Activated CD8-positive, alpha-beta memory T cell treated with anti-CD3 and anti-CD28 coated beads, Interleukin-2, amount 10 ng/mL, durations not matched to agents 7 days and 5 days (primary cell): ENCODE measurements at places on chromosomes 16 and 17. TPM values are rescaled to one million over a fixed set of nuclear protein-coding genes. Genes with fewer than 3 reads are reported as not detected.

TNP2 gene
- total RNA-seq, result not detected

DNA sequence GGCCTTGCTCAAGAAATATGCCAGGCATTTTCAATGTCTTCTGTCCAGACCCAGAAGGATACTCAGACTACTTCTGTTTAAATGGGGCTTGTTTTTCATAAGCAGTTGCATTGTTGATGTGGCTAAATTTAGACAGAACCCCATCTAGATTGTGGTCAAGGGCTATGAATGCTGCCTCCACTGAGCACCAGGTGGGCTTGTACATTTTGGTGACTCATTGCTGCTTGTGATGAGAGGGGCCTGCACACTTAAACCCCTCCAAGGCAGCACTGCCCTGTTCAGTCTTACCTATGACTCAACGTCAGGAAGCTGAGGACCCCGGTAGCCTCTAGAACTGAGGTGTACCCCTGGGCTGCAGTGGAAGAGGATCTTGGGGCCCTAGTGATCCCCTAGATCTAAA, 144.0 kb downstream of the PRKCA start:
- no peak overlapping the region for H3K27ac ChIP-seq
- peaks cover 7% of the 10 kb centered on the region for H3K4me1 ChIP-seq
- H3K36me3 ChIP-seq, result peaks cover 40% of the 10 kb centered on the region
- no peaks in the 10 kb centered on the region for H3K27me3 ChIP-seq

- peaks cover 5% of the 10 kb centered on the region for H3K36me3 ChIP-seq
- H3K4me1 ChIP-seq, result peaks cover 17% of the 10 kb centered on the region
- H3K27me3 ChIP-seq, result peaks cover 29% of the 10 kb centered on the region
- H3K27ac ChIP-seq, result no peak overlapping the region
- H3K4me3 ChIP-seq, result no peak overlapping the region
These were observed 20.4 kb upstream of the MPHOSPH6 start for GRCh38 chr16:82190386-82190785.

DNA sequence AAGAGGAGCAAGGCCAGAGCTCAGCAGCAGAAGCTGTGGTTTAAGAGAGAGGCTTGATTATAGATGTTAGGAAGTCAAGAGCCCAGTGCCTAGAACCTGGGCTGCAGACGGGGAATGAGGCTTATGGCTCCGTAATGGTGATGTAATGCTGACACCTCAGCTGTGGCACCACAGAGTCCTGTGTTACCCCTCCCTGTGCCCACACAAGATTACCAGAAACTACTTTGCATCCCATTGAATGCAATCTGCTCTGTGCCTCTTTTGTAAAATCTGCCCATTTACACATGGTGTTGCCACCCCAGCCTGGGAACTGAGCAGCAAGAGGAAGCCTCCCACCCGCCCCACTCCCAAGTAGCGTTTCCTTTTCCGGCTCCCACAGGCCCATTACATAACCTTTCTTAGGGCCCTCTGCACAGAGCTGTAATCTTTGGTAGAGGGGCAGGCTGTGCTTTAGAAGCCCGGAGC, 57.0 kb downstream of the PITPNC1 start:
- peak overlapping the region; percentile 73 for H3K27ac ChIP-seq
- peak; percentile 65 for DNase-seq
- H3K36me3 ChIP-seq, result peaks cover 11% of the 10 kb centered on the region

ACE gene
- total RNA-seq, result 2.2 TPM

TRPV2 gene
- 129 TPM for total RNA-seq

GRCh38 chr16:12310286-12310685, 333.8 kb downstream of the SNX29 start:
- no peak for DNase-seq
- no peaks in the 10 kb centered on the region for H3K4me1 ChIP-seq
- H3K27ac ChIP-seq, result no peak overlapping the region
- no peaks in the 10 kb centered on the region for H3K36me3 ChIP-seq
- no peak overlapping the region for H3K4me3 ChIP-seq
- H3K27me3 ChIP-seq, result no peaks in the 10 kb centered on the region

DNA sequence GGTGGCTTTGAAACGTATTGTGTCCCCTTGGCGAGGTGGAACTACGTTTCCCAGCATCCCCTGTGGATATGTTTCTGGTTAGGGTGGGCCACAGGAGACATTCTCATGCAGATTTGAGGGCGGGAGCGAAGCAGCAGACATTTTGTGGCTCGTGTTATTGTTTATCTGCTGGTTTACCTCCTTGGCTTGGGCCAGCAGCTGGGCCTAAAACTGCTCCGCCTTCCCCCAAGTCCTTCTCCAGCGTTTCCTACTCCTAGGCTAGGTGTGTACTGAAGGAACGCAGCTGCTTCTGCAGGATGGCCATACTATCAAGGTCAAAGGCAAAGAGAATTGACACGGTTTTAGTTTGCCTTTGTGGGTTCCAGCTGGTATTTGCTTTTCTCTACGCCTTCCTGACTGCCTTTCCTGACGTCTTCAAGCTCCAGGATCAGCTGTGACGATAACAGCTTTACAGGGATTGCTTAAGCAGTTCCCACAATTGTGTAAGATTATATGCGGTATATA, 17.2 kb upstream of the WSB1 start:
- no peak overlapping the region for H3K4me3 ChIP-seq
- no peaks in the 10 kb centered on the region for H3K4me1 ChIP-seq
- DNase-seq, result no peak
- H3K27me3 ChIP-seq, result peaks cover 3% of the 10 kb centered on the region
- H3K36me3 ChIP-seq, result no peaks in the 10 kb centered on the region

- H3K4me1 ChIP-seq, result no peaks in the 10 kb centered on the region
- DNase-seq, result no peak
- H3K4me3 ChIP-seq, result no peak overlapping the region
- no peaks in the 10 kb centered on the region for H3K36me3 ChIP-seq
- no peaks in the 10 kb centered on the region for H3K27me3 ChIP-seq
These were observed 79.9 kb downstream of the WNT3 start for GRCh38 chr17:46738544-46738943.

GRCh38 chr17:59332749-59333377, 1.4 kb downstream of the YPEL2 start:
- H3K27me3 ChIP-seq, result no peaks in the 10 kb centered on the region
- no peaks in the 10 kb centered on the region for H3K36me3 ChIP-seq
- peak overlapping the region; percentile 85 for H3K4me3 ChIP-seq
- peaks cover 43% of the 10 kb centered on the region for H3K4me1 ChIP-seq
- H3K27ac ChIP-seq, result peak overlapping the region; percentile 82
- no peak for DNase-seq

DNA sequence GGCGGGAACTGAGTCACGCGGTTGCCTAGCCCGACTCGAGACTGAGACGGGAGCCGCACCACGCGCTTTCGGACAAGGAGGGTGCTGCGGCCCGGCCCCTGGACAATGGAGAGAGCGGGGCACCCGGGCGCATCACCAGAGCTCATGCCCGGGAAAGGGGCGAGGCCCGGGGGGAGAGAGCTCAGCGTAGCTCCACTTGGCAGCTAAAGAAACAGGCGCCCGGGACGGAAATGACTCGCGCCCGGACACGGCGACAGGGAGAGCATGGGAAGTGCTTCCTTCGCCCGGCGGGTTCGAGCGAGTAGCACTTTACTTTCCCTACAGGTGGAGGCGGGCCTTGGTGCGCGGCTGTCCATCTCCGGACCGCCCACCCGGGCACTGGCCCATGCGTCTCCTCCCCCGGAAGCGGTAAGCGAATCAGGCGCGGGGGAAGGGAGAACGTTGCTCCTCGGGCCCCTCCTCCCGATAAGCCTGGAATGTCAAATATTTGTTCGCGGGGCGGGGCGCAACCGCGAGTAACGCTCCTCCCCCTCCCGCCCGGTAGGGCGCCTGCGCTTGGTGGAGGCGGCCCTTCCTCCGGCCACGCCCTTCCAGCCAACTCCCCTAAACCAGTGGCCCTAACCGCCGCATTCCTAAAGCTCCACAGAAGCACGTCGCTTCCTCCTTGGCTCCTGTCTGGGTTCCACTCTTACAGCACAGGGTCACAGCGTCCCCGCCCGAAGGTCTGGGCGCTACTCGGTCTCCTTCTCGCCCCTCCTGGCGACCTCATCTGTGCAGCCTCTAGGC, 1.5 kb upstream of the ESRP2 start:
- DNase-seq, result peak; percentile 94
- no peaks in the 10 kb centered on the region for H3K36me3 ChIP-seq
- peak overlapping the region; percentile 90 for H3K27ac ChIP-seq
- H3K4me3 ChIP-seq, result peak overlapping the region; percentile 82
- H3K4me1 ChIP-seq, result peaks cover 34% of the 10 kb centered on the region

DNA sequence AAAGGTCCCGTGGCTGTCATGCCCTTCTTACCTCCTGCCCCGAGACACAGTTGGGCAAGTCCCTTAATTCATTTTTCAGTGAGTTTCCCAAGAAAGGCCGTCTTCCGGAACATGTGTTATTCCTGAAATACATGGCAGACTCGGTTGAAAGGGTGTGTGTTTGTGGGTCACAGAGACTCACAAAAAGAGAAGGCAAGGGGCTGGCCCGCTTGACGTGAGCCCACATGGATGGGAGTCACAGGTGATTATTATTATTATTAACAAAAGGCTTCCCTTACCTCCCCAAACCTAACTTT, 34.1 kb upstream of the CCR7 start:
- peaks cover 85% of the 10 kb centered on the region for H3K4me1 ChIP-seq
- no peak for DNase-seq
- H3K27me3 ChIP-seq, result no peaks in the 10 kb centered on the region
- H3K4me3 ChIP-seq, result peak overlapping the region; percentile 49
- H3K36me3 ChIP-seq, result peaks cover 15% of the 10 kb centered on the region

GRCh38 chr16:84054916-84055315, 12.3 kb upstream of the SLC38A8 start:
- H3K4me1 ChIP-seq, result no peaks in the 10 kb centered on the region
- no peak overlapping the region for H3K4me3 ChIP-seq
- DNase-seq, result no peak
- peaks cover 23% of the 10 kb centered on the region for H3K36me3 ChIP-seq
- no peaks in the 10 kb centered on the region for H3K27me3 ChIP-seq
